Stimulated activated effector memory CD8-positive, alpha-beta T cell treated with anti-CD3 and anti-CD28 coated beads, Interleukin-12 subunit alpha, Interleukin-12 subunit beta, amount 100 ng/mL, for 72 hours (primary cell): ENCODE measurements at places on chromosomes 3 and 15.

DNA sequence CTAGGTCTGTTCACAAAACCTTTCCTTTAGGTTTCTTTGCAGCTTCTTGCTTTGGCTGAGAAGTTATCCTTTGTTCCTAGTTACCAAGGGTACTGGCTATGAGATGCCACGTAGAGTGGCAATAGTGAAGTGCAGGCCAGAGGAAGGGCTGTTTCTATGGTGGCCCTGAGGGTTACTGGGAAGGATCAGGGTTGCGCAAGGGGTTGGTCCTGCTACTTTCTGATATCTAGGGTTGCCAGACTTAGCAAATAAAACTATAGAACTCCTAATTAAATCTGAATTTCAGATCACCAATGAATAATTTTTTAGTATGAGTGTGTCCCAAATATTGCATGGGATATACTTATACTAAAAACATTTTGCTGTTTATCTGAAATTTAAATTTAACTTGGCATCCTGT lies 317.6 kb upstream of the CTDSPL start:
- no peak for DNase-seq

GRCh38 chr3:119642746-119643473 lies 17.5 kb downstream of the POPDC2 start:
- DNase-seq = no peak

GRCh38 chr3:12948891-12949711 lies 107.7 kb upstream of the RPL32 start:
- DNase-seq = peak; percentile 76

GRCh38 chr15:67033012-67033411 lies 32.4 kb upstream of the SMAD3 start:
- DNase-seq = no peak

DNA sequence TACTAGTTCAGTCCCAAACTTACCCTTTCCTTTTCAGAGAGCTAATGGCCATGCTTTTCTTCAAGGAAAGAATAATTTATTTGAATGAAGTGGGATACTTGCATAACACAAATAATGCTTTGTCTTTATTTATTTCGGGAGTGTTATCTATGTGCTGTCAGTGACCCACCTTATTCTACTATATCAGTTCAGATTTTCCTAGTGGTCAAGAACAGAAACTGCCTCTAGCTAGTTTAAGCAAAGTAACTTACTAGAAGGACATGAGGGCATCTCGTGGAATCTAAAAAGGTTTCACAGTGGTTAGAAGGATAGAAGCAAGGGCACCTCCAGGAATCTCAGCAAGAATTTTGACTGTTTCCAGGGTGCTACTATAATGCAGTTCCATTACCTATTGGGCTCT lies 3.8 kb upstream of the TIMMDC1 start:
- DNase-seq = no peak

DNA sequence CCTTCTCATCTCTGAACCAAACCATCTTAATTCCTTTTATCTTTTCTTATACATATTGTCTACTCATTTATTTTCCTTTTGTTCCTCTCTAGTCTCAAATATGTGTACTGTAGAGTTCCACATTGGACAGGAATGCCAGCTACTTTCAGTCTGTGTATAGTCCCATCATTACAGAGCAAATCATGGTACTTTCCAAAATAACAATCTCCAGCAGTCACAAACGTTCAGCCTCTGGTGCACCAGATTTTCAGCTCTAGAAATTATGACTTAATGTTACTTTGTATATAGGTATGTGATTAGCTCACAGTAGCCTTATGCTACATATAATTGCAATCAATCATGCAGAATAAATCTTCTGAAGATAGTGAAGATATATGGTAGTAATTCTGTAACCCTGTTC lies 32.5 kb upstream of the TM4SF4 start:
- DNase-seq = no peak

DNA sequence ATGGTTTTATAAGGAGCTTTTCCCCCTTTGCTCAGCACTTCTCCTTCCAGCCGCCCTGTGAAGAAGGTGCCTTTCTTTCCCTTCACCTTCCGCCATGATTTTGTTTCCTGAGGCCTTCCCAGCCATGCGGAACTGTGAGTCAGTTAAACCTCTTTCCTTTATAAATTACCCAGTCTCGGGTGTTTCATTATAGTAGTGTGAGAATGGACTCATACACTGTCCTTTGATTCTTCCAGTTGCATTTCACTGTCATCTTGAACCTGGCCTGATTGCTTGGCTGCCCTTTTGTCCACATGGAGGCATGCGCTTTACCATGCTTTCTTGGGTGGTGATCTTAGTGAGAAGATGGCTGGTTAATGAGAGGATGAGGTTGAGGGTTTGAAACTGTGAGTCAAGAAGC lies 23.2 kb downstream of the USP13 start:
- no peak for DNase-seq

DNA sequence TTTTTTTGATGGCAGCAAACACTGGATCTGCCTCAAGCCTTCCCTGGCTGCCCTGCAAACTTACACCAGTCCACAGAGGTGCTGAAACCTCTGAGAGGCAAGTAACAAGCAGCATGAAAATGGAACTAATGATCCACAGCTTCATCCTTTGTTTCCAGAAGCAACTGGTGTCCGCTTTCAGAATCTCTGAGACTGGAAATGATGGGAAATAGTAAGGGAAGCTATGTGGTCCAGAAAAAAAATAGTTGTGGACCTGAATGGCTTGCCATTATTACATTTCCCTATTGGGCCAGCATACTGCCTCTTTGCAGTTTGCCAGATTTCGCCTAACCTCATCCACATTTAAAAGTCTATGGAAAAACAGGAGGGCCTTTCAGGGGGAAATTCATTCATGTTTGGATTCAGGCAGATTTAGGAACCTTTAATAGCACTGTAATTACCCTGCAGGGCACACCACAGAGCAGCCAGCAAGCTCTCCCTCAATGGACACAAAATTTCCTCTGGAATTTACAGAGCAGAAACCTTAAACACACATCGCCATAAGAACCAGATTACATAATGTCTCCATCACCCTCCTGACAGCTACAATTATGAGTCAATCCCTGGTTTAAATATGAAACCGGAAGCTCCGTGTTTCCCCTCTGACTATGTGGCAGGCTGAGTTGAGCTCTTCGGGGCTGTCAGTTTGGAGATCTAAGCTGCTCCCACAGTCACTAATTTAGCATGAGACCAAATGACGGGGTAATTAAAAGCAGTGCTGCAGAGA lies 134.4 kb downstream of the TMCO5A start:
- no peak for DNase-seq

DNA sequence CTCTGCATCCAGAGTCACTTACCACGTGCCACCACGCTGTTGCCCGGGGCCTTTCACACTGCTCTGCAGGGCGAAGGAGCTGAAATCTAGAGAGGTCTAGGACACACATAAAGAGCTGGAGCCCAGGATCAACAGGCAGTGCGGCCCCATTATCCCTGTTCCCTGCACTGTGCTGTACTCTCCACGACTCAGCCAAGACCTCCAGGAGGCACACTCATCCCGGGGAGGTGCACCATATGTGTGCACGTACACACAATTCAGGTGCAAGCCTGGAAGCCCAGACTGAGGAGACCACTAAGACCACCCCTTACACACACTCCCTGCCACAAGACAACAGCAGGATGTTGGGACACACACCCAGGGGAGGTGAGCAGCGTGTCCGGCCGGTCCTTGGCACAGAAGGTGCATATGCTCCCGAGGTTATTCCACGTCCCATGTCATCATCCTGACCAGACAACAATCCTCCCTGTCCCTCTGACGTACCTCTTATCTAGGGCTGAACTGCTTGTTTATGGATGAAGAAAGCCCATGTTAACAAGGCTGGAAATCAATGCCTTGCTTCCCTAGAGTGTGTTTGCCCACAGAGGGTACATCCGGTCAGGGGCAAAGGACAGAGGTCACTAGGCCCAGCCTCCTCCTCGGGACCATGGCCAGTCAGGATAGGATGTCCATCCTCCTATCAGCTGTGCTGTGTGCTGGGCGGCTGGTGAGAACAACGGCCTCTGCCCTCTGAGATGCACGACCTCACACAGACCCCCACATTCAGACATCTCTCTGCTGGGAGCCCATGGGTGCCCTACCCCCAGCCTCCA lies 16.1 kb downstream of the KLF15 start:
- DNase-seq = no peak

DNA sequence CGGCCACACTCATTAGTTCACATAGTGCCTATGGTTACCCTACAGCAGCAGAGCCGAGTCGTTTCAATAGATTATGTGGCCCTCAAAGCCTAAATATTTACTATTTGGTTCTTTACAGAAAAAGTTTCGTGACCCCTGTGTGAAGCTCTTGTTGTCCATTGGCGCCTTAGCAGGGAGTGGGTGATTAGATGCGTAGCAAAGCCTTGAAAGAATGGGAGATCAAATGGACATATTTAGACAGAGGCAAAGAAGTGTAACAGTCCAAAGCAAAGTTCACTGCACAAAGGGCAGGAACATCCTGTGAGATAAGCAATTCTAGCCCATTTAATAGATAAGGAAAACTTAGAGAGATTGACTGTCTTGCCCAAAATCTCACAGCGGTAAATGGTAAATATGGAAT lies 247.4 kb upstream of the TRIM42 start:
- no peak for DNase-seq

DNA sequence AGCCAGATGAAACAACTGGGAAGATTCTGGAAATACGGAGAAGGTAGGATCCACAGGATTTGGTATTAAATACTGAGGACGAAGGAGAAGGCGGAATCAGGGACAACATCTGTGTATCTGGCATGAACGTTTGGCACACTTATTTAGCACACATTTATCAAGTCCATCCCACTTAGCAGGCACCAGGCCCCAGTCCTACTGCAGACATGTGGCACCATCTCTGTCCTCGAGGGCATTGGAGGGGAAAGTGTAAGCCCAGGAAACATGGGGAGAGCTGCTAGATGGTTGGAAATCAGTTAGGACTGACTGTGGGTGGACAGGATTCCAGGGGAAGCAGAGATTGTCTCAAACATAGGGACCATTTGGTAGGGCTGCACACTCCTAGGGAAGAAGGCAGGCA lies 29.0 kb upstream of the LCTL start:
- no peak for DNase-seq

DNA sequence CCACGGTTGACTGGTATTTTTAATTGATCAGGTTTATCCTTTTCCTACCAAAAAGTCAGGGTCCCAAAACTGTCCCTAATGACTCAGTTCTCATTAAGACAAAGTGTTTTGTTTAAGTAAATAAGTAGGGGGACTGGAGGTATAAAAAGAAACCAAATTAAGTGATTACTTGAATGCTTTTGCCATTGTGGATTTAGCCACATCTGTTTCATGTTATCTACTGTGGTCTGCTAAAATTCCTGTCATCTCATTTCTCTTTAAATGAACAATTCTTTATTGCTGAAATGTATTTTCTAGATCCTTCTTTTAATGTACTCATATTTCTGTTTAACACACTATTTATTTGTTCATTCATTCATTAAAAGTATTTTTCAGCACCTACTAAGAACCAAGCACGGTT lies 625.9 kb upstream of the ADAMTS9 start:
- DNase-seq = no peak

- no peak for DNase-seq
Observed at GRCh38 chr15:38406436-38406835, 47.5 kb upstream of the FAM98B start.

DNA sequence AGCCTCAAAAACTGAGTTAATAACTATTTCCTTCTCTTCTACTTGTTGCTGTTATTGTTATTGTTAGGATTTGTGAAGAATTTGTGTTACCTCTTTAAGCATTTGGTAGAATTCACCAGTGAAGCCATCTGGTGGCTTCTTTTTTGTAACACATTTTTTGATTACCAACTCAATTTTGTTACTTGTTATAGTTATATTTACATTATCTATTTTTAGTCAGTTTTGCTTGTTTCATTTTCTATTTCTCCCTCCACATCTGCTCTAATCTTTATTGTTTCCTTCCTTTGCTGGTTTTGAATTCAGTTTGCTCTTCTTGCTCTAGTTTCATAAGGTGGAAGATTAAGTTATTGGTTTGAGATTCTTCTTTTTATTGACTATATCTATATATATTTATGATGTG lies 3.7 kb upstream of the SLC9C1 start:
- DNase-seq = no peak

GRCh38 chr3:62970648-62971047 lies 95.4 kb upstream of the CADPS start:
- no peak for DNase-seq

DNA sequence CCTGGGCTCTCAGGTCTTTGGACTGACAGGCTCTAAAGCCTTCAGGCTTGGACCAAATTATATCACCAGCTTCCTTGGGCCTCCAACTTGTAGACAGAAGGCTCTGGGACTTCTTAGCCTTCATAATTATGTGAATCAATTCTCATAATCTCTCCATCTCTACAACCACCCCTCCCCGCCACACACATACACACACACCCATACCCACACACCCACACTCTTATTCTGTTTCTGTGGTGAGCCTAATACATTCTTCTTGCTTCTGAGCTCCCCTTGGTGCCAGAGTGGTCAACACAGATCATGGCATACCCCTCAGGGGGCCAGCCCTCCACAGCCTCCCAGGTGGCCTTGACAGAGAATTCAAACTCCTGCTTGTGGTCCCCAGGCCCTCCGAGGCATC lies 5.6 kb upstream of the NUP210 start:
- DNase-seq = no peak

GRCh38 chr3:14352002-14352627 lies 50.3 kb upstream of the SLC6A6 start:
- DNase-seq = no peak

DNA sequence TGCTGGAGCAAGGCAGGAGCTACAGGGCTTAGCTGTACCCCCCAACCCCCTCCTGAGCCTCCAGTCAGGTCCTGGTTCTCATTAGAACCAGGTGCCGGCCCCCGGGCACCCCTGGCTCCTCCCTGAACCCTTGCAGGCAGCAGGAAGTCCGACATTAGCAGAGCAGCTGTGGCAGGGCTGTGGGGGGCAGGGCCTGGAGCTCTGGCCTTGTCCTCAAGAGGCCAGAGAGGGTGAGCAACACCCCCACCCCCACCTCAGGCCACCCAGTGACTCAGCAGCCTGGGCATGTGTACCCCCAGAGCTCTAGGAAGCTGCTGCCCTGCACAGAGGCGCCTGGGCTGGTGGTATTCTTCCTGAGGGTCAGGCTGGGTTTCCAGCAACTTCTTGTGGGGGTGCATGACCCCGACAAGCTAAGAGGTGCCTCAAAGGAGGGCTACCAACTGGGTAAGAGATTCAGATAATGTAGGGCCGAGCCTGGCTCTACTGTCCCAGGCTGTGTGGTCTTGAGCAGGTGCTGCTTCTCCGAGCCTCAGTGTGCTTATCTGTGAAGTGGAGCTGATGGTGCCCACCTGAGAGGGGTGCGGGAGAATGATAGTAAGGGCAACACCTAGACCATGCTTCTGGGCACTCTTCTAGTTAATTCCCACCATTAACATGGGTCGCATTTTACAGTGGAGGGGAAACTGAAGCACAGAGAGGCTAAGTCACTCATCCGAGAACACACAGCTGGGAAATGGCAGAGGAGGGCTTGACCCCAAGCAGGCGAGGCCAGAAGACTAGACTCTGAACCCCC lies 16.0 kb downstream of the H1-8 start:
- no peak for DNase-seq

GRCh38 chr3:150220799-150221198 lies 187.3 kb upstream of the TSC22D2 start:
- DNase-seq = no peak

DNA sequence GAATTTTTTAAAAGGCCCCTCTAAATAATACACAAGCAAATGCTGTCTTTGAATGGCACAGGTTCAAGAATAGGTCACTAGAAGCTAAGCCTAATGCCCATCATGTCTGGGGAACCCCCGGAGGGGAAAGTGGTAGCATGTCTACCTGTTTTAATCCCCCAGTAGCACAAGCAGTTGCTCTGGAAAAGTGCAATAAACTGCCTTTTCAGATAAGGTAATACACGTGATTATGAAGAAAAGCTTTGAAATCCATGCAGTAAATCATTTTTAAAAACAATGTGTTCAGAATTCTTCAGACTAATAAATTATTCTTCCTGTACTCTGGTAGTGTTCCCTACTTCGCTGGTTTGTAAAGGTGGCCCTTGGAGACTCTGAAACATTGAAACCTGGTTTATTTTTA lies 922.2 kb downstream of the ROBO1 start:
- no peak for DNase-seq
